ENCODE measurements at places on chromosomes 1 and 21.

GRCh38 chr1:1306661-1307260 lies 969 bp downstream of the ACAP3 start:
- DNase-seq, result no peak

DNA sequence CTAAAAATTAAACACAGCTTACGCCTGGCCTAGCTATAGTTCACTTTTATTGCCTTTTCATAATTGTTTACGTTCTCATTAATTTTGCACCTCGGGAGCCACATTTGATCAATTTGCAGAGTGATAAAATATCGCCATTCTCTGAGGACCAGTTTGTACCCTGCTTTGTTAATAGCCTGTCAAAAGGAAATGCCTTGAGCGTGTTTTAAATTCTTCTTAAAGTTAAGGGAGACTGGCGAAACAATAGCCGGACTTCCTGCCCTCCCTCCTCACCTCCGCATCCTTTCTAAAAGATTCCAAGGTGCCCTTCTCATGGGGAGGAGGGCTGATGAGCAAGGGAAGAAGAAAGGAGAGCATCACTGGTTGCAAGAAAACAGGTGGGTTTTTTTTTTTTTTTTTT lies 271.6 kb downstream of the KCNJ6 start:
- no peak for DNase-seq

DNA sequence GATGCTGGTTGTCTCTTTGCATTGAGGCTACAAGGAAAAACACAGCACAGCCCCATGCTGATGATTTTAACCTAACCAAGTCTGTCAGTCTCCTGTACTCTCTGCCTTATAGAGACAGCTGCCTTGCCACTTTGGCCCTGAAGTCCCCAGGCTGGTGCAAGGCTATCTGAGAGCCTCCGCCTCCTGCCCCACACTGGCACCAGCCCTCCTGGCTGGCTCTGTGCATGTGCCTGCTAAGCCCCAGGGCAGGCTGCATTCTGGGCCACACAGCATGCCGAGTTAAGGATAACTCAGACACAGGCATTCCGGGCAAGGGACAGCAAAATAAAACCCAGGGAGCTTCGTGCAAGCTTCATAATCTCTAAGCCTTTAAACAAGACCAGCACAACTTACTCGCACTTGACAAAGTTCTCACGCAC lies 910 bp downstream of the RUNX1 start:
- DNase-seq, result no peak

- DNase-seq, result no peak
Observed at GRCh38 chr1:200258447-200259375, 151.1 kb downstream of the ZNF281 start.

- DNase-seq, result no peak
Observed at GRCh38 chr21:33069994-33070743, at the start of gene OLIG1. TSS of gene OLIG1 (plus strand) at chr21:33070141. CDS start at chr21:33070247, 106 bp downstream.

- no peak for DNase-seq
Observed at GRCh38 chr1:10324627-10325026, 74.2 kb upstream of the PGD start.

- no peak for DNase-seq
Observed at GRCh38 chr1:217881131-217881543, 250.0 kb downstream of the SPATA17 start.

Data from activated CD4-positive, alpha-beta T cell treated with anti-CD3 and anti-CD28 coated beads, Interleukin-2, amount 50 U/mL, for 24 hours (primary cell).